ENCODE measurements at places on chromosomes 2 and 18.

DNA sequence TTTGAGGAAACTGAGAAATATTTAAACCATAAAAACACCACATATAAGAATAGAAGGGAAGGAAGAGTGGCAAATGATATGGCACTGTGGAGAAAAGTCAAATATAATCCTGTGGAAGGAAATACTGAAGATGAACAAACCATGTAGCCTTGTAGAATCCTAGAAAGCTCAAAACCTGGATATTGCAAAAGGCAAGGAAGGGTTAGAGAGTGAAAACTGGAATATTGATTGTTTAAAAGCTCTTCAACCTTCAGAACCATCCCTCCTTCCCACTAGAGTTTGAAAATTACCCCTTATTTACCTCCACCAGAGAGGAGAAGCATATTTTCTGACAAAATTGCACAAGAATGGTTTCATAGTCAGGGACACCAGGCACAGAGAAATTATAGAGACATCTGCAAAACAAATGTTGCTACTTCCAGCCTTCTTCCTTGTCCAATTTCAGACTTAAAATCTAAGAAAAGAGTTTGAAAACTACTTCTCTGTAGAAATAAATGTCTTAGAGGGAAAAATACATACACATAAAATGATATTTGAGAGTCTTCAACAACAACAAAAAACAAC is 48.0 kb downstream of the ANTXR1 start:
- DNase-seq, result no peak

- DNase-seq, result no peak
These were observed 257.2 kb upstream of the NRP2 start for GRCh38 chr2:205425102-205425501.

GRCh38 chr2:37205689-37206341 is 9.5 kb downstream of the CEBPZOS start:
- no peak for DNase-seq

GRCh38 chr2:160363961-160364360 is 129.6 kb downstream of the RBMS1 start:
- no peak for DNase-seq

DNA sequence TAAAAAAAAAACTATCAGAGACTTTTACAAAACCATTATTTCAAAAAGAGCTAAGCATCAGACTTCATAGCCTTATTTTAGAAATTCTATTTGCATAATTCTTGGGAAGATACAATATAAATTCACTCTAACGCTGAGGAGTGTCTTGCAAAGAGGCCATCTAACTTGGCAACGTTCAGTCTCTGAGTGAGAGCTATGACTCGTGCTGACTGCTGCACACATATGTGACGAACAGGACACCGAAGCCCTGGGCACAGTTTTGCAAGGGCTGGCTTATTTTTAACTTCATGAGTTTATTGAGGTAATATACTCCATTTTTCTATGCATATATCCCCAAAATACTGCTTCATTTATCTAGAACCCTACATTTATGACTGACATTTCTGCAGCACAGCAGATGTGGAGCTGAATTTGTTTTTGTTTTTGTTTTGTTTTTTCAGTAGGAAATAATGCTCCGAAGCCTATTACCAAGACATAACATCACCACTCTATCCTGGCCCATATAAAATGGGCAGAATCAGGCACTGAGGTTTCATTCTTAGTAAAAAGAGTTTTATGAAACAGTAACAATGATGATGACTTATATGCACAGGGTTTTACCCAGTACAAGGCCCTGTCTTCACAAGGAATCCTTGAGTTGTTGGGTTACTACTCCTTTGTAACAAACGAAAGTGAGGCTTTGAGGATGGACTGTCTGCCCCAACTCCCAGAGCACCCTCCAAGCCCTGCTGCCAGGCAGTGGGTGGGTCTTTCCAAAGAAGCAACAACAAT is 68.3 kb downstream of the CRACDL start:
- DNase-seq, result no peak

GRCh38 chr2:97717613-97717995 is 4.2 kb downstream of the ZAP70 start:
- no peak for DNase-seq

DNA sequence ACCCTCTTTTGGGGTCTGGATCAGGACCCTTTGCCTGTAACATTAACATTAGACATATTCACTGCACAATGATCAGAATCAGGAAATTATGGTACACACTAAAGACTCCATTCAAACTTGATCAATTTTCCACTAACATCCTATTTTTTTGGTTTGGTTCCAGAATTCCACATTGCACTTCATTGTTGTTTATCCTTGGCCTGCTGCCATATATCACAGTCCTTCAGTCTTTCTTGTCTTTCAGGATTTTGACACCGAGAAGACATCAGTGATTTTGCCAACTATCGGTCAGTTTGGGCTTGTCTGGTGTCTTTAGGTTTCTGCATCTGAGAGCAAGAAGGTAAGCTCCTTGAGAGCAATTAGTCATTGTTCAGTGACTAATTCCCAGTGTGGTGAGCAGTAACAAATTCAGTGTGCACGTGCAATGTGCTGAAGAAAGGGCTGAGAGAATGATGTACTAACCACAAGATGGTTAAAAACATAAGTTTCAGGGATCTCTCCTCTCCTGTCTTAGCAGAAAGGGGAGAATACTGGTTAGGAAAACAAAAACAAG is 23.5 kb downstream of the MARCHF4 start:
- DNase-seq, result no peak

DNA sequence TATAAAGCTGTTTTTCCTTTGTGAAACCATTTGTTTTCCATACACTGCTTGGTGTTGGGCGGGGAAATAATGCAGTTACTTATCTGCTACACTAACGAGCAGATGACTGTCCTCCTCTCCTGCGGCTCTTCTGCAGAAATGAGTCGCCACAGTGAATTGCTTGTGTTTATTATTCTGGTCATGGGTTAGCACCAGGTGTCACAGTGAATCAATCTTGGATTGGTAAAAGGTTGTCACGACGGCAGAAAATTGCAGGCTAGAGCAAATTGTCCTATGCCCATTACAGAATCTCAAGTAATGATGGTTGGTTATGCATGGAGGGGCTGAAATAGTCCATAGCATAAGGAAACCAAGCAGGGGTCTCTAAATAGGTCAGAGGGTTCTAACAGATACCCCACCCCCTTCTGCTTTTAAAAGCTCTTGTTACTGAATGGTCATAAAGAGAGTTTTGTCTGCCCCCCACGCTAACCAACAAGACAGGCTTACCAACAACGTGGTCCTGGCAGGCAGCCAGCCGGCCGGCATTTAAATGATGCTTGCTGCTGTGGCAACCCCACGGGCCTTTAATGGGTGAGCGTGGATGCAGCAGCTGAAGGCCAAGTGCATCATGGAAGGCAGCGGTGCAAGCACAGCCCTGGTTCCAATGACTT is 29.5 kb downstream of the RAB31 start:
- no peak for DNase-seq

DNA sequence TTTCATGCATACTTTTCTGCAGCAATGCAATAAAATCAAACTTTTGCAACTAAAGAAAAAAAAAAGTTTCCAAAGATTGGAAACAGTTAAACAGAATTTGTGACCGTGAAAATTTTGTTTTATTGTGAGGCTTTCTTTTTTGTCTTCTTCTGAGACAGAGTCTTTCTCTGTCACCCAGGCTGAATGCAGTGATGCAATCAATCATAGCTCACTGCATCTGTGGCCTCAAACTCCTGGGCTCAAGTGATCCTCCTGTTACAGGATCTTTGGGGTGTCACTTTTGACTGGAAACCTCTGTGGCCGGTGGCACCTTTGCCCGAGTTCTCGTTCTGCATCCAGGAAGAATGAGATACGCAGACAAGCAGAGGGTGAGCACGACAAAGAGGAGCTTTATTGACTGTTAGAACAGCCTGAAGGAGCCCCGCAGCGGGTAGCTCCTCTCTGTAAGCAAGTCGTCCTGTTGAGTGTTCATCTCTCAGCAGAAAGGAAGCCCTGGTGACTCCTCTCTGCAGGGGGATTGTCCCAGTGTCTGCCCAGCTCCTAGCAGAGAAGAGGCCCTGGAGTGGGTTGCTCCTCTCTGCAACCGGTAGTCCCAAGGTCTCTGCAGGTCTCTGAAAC is 16.9 kb upstream of the ILKAP start:
- DNase-seq, result no peak

DNA sequence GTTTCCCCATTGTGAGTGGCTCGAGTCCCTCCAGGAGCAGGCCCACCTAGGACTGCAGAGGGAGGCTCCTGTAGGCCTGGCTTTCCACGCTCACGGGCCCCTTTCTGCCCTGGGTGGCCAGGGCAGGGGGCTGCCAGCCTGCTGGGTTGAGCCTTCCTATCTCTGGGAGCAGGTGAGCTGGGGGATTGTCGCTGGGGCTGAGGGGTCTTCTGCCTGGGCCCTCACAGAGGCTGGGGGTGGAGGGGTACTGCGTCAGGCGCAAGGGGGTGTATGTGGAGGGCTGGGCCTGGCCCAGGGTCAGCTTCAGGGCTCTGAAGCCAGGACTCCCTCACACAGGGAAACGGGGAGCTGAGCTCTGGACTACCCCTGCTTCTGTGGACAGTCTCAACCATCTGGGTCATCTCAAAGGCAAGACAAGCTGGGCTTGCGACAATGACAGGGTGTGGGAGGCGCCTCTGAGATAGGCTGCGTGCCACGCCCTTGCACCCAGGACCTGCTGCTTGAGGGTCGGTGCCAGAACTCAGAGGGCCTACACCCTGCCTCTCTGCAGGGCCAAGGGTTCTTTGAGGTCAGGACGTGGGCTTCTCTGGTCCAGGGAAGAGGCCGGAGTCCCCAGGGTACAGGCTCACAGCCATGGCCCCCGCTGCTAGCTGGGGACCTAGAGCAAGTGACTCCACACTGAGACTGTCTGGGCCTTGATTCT is 206.1 kb downstream of the TWIST2 start:
- DNase-seq, result no peak

GRCh38 chr18:3014503-3015203 is 1.7 kb upstream of the LPIN2 start:
- DNase-seq, result no peak

GRCh38 chr2:60708630-60709320 is 47.3 kb upstream of the PAPOLG start:
- no peak for DNase-seq

Data from stimulated activated effector memory CD8-positive, alpha-beta T cell treated with anti-CD3 and anti-CD28 coated beads, Interleukin-12 subunit alpha, Interleukin-12 subunit beta, amount 100 ng/mL, for 72 hours (primary cell).